ENCODE measurements at places on chromosomes 3 and 15.

DNA sequence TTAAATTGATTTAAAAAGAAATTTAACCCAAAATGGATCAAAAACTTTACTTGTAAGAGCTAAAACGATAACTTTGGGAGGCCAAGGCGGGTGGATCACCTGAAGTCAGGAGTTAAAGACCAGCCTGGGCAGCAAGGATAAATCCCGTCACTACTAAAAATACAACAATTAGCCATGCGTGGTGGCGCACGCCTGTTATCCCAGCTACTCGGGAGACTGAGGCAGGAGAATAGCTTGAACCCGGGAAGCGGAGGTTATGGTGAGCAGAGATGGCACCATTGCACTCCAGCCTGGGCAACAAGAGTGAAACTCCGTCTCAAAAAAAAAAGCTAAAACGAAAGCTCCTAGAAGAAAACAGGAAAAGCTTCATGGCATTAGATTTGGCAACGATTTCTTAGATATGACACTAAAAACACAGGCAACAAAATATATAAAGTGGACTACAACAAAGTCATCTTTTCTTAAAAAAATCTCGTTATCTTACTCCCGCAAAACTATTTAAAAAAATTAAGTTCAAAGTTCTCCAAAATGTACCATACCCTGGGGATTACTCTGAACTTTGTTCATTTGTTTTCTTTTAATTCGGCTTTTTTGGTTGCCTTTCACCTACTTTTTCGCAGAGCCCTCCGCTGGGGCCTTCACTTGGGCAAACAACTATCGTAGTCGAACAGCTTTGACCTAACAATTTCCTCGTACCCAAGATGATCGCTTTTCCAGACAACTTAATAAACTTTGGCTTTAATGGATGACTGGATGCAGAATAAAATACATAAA is 2.9 kb downstream of the HDDC3 start:
- DNase-seq: no peak

GRCh38 chr3:113546414-113546893 is 14.1 kb downstream of the SIDT1 start:
- DNase-seq: no peak

DNA sequence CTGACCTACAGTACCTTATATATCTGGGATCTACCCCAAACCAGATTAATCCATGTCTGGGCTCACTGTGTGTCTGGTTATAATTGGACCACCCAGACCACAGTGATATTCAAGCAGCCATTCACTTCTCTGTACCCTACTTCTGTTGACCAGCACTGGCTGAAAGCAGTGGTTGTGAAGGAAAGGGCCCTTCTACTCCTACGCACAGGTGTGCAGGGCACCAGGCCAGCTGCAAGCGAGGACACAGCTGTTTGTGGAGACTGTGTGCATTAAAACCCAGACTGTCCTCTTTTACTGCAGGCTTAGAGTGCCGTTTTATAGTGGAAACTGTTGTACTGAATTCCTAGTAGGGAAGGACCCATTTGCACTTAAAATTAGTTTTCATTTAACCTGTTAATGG is 29.5 kb downstream of the CTDSPL start:
- DNase-seq: no peak

DNA sequence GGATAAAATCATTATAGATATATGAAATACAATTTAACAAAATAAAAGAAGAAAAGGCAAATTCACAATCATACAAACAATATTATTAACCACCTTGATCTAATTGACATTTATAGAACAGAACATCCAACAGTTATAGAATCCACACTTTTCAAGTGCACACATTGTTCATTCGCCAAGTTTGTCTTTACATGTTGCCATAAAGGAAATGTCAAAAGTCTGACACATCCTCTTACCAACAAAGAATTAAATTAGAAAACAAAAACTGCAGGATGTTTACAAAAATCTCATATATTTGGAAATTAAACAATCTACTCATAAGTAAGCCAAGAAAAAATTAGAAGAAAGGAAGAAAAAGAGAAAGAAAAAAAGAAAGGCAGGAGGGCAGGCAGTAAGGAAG is 909.2 kb upstream of the EPHA6 start:
- DNase-seq: no peak

DNA sequence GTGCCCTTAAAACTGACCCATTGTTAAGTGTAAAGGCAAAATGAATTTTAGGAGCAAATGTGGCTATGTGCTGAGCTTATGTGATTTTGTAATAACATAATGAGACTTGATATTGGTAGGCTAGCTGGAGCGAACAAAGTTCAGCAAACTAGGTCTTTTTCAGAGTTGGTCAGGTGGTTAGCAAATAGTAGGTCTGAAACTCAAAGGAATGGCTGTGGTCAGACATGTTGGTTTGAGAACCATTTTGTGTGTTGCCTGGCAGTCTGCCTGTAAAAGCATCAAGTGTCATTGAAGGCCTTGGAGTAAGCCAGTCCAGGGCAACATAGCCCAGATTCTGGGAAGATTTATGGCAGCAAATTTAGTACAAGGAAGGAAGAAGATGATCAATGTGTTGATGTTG is 16.4 kb downstream of the FBXO22 start:
- DNase-seq: no peak

GRCh38 chr15:37019479-37020433 is 80.6 kb downstream of the MEIS2 start:
- DNase-seq: peak; percentile 9

DNA sequence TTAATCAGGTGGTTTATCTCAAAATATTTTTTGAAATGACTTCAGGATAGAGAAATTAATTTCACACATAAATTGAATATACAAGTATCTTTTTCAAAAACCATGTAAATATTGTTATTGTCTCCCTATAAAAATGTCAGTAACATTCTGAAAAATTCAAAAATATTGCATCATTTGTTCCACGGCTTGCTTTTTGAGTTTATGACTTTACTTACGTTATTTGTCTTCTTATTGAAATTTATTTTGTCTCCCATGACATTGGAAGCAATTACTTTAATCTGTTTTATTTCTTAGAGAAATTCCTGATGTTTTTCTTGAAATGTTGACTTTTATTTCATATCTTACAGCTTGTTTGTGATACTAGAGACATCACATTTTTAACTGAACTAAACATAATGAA is 56.9 kb upstream of the P2RY1 start:
- DNase-seq: no peak

DNA sequence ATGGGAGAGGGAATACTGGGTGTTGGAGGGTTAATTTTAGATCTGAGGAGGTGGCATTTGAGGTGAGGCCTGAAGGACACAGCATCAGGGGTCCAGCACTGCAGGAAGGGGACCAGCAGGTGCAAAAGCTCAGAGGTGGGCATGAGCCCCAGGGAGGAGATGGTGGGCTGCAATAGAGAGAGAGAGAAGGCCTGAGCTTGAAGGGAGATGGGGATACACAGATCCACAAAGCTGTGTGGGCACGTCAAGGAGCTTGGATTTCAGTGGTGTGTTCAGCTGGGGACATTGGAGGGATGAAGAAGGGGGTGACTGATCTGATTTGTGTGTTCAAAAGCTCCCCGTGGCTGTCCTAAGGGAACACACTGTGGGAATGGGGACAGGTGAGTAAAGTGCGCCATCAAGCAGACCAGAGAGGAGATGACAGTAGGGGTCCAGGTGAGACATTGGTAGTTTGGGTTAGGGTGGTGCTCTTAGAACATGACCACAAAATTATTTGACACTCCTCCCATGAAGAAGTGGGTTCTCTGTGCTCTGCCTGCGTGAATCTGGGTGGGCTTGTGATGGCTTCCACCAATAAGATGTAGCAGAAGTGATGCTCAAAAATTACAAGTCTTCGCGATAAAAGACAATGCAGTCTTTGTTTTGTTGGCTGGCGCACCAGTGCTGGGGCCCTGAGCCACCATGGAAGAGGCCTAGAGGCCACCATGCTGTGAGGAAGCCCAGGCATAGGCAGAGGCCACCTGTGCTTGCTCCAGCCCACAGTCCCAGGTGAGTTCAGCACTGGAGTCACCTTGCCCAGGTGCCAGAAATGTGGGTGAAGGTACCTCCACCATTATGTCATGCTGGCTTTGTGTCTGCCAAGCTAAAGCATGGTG is 1.9 kb upstream of the WNT7A start:
- no peak for DNase-seq

DNA sequence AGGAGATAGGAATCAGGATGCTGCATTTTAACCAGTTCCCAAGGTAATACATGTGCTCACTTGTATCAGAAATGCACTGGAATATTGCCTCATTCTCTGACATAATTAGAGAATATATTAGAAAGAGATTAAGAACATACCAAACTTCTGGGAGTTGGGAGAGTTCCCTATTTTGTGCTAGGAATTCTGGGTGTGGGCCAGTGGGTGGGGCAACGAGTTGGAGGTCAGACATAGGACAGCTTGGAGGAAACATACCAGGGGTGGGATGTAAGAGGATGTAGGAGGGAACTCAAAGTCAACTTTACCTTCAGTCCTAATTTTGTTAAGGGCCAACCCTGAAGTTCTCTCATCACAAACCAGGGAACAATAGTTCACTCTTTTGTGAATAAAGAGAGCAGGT is 83.6 kb downstream of the SLC7A14 start:
- DNase-seq: peak; percentile 69

DNA sequence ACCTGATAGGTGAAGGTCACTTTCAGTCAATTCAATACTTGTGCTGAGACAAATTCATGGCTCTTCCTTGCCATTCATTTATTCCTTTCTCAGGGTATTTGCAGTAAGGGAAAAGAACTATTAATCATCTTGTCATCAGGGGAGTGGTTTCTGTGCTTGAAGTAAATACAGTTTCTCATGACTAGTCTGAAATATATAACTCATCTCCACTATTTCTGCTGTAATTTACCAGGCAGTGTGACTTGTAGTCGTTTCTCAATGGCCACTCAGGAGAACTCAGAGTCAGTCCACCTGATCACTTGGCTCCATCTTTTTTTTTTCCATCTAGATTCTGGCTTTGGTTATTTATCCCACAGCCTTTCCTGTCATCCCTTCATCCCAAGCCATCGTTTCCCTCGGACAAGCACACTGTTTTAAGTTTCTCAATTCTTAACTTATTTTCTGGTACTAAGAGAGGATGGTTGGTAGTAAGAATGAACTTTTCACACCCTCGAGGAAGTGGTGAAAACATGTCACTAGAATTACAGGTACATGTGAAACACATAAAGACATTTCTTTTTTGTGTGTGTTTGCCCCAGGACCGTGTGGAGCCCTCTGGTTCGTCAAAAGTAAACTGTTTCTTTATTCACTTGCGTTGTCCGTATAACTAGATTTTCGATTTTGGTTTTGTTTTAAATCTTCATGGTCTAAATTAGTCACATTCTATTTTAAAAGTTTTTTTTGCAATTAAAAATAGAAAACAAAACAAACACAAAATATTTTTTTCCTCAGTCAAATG is 620.2 kb downstream of the ZBBX start:
- no peak for DNase-seq

- DNase-seq: peak; percentile 28
These were observed 428.8 kb upstream of the C2CD4B start for GRCh38 chr15:62593681-62594399.

- DNase-seq: no peak
These were observed 44.6 kb upstream of the VILL start for GRCh38 chr3:37945807-37946530.

GRCh38 chr3:139295040-139295439 is 48.8 kb upstream of the MRPS22 start:
- peak; percentile 66 for DNase-seq

- DNase-seq: peak; percentile 31
These were observed 13.2 kb upstream of the ADPGK start for GRCh38 chr15:72796515-72797337.

DNA sequence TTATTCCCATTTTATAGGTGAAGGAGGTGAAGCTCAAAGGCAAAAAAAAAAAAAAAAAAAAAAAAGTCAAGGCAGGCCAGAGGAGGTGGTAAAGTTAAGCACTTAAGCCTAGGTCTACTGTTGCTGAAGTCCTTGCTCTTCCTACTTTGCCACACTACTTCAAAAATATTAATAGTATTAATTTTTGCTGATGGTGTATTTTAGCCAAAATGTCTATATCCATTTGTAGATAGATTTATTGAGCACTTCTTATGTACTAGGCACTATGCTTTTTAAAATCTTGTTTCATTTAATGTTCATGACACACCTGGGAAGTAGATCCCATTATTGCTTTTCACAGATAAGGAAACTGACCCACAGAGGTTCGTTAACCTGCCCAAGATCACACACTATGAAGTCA is 247.1 kb upstream of the P2RY1 start:
- no peak for DNase-seq

- DNase-seq: peak; percentile 9
These were observed 36.0 kb downstream of the MORC1 start for GRCh38 chr3:109081746-109082510.

GRCh38 chr3:102123590-102124190 is 274.4 kb downstream of the NFKBIZ start:
- DNase-seq: no peak

DNA sequence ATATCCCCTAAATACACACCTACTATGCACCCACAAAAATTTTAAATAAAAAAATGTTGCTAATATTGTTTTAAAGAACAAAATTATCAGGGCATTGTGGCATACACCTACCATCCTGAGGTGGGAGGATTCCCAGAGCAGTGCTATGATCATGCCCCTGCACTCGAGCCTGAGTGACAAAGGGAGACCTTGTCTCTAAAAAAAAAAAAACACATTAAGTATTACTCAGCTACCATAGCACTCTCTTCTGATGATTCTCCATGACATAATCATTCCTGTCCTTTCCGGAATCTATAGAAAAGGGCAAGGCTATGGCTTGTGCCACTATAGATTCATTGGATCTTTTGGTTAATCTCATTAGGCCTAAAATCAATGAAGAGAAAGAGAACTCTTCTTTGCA is 77.4 kb downstream of the ACAP2 start:
- no peak for DNase-seq
